NCI-H187 (cell line): ENCODE measurements at places on chromosomes 13 and 19.

DNA sequence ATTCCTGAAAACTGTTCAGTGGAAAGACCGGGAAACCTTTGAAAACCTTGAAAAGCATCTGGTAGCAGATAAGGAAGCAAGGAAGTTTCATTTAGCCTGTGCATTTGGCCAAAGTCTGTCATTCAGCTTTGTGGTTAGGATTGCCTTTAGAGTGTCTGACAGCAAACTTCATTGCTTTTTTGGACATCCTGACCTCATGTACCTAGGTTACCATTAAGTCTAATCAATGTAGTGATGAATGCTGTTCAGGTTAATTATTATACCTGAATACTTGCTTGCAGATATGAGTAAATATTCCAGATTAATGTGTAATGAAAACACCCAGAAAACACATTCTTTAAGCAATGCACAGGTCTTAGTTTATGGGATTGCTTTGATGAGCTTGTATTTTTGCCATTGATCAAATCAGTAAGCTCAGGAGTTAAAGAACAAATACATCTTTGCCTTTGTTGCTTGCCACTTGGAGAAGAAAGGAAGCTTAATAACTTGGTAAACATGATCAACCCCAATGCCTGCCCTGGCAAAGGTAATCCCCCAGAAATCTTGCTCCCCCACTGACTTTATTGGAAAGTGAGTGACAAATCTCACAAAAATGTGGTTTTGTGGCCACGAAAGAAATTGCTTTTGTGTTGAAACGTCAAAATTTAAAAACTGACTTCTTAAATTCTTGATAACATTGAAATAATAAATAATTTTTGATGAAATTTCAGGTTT lies 87.4 kb downstream of the SLC15A1 start:
- no peak for DNase-seq

DNA sequence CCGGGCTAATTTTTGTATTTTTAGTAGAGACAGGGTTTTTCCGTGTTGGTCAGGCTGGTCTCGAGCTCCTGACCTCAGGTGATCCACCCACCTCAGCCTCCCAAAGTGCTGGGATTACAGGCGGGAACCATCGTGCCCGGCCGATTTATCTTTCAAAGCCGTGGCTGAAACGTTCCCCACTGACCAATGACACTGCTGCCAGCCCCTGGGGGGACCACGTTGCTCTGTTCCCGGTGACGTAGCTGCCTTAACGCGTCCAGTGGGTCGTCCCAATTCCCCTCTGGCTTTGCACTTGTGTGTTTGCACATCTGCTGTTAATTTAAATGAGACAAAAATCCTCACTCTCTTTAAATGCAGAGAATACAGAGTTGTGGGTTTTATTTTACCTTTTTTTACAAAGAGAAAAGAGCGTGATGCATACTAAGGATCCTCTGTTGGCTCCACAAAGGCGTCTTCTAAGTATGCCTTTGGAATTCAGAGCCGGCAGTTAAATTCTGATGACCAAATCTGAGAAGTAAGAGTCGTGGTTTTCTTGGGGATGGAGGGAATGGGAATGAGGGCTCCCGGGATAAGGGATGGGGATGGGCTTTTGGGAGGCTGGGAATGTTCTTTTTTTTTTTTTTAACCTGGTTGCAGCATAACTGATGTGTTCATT lies 18.6 kb upstream of the LMTK3 start:
- no peak for DNase-seq

- DNase-seq, result no peak
Observed at GRCh38 chr19:33396701-33397535, 23.4 kb downstream of the CEBPG start.

DNA sequence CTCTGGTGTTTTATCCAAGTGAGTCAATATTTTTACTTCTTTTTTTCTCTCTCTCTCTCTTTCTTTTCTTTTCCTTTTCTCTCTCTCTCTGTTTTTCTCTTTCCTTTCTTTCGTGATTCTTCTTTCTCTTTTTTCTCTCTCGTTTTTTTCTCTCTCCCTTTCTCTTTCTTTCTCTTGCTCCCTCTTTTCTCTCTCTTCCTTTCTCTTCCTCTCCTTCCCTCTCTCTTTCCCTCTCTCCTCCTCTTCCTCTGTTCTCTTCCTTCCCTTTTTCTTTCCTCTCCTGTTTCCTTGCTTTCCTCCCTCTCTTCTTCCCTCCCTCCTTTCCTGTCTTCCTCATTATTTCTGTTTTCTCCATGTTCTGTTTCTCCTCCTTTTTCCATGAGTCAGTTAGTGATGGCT lies 641.5 kb downstream of the FGF9 start:
- DNase-seq, result no peak

DNA sequence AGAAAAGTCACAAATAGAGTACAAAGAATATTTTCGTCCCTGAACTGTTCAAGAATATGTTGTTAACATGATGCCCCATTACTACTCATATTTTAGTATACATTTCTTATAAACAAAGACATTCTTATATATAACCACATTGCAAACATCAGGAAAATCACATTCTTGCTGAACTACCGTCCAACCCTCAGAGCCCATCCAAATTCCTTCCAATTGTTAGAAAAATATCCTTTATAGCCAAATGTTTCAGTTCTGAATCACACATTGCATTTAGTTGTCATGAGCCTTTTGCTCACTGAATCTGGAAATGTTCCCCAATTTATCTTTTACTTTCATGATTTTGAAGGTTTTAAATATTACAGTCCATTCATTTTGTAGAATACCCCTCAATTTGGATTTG lies 467.8 kb upstream of the ARGLU1 start:
- no peak for DNase-seq
